NCI-H1105 treated with DMSO at 0.1 percent for 48 hours (cell line): ENCODE measurements at places on chromosomes 13 and 19.

GRCh38 chr19:33629826-33630375 lies 8.1 kb downstream of the CHST8 start:
- DNase-seq: no peak

DNA sequence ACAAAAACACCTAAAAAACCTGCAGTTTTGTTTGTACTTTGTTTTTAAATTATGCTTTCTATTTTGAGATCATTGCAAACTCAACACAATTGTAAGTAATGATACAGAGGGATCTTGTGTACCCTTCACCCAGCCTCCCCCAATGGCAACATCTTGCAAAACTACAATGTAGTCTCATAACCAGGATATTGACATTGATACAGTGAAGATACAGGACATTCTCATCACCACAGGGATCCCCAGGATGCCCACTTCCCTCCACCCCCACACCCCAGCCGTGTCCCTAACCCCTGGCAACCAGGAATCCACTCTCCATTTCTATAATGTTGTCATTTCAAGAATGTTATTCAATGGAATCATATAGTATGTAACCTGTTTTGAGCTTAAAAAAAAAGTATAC lies 10.3 kb upstream of the C5AR2 start:
- no peak for DNase-seq

- DNase-seq: no peak
Observed at GRCh38 chr13:89097994-89098393, 1426.8 kb downstream of the SLITRK5 start.

DNA sequence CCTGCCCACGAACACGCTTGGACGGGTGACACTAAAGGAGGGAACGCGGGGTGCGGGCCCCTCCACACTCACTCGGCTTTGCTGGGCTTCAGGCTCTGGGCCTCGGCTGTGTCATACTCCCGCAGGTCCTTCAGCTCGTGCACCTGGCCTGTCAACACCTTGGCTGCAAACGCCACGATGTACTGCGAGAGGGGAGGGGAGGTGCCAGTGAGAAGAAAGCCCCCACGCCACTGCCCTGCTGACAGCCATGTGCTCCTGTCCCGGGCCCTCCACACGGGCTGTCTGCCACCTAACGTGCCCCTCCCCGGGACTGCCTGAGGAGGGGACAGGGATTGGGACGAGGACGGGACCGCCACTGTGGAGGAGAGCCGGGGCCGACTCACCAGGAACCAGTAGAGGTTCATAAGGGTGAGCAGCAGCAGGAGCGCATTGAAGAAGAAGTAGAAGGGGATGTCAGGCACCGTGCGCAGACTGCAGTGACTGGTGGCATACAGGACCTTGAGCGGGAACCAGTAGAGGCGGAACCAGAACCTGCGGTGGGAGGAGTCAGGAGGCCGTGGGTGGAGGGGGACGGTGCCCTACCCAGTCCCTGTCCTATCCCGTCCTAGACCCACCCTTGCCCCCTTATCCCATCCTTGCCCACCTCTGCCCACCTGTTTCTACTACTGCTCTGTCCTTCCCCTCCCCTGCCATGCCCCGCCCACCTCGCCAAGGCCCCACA lies 16.9 kb downstream of the CERS1 start:
- DNase-seq: no peak

GRCh38 chr13:46717275-46717674 lies 79.7 kb downstream of the ESD start:
- no peak for DNase-seq

DNA sequence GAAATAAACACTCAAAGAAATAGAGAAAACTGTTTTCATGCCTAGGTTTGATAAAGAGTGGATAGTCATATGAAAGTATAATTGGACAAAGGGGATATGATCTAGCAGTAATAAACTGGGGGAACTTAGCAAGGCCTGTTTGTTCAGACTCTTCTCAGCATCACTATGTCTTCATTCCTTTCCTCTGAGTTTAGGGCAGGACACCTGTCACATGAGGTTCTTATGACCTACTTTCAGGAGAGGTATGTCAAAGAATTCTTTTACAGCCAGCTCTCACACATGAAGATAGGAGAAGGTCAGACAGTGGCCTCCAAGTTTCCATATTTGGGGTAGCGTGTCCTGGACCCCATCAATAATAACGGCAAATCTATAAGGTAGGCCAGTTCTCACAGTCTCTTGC lies 11.4 kb upstream of the RFXAP start:
- no peak for DNase-seq

DNA sequence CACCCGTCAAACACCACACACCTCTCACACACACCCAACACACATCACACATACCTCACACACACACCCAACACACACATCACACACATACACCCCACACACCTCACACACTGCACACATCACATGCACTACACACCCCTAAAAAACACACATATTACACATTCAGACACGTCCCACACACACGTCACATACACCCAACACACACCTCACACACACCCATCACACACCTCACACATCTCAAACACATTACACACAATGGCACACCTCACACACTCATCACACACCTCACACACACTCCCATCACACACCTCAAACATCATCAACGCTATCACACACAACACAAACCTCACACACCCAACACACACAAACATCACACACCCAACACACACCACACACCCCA lies 133.1 kb downstream of the CRYL1 start:
- DNase-seq: no peak

DNA sequence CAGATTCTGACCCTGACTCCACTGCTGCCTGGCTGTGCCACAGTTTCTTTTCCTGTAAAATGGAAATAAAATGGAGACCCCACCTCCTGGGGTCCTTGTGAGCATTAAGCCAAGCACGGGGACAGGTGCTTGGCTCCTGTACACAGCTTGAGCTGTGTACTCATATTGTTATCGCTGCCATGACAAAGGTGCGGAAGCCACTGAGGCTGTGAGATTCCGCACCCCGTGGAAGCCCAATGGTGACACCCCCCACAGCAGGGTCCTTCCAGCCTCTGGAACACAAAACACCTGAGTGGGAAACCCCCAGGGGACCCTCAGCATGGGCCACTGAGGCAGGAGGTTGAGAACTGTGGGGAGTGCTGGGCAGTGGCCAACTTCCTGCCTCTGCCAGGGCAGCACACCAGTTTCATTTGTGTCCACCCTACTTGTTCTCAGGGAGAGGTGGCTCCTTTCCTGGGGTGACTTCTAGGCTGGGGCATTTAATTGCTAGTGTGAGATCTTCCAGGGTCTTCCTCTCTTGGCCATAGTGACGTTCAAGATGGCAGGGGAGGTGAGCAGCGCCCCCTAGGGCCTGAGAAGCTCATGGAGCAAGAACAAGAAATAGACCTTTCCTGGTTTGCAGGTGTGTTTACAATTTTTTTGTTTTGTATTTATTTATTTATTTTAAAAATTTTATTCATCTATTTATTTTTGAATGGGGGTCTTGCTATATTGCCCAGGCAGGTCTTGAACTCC lies 5.4 kb upstream of the JSRP1 start:
- no peak for DNase-seq

DNA sequence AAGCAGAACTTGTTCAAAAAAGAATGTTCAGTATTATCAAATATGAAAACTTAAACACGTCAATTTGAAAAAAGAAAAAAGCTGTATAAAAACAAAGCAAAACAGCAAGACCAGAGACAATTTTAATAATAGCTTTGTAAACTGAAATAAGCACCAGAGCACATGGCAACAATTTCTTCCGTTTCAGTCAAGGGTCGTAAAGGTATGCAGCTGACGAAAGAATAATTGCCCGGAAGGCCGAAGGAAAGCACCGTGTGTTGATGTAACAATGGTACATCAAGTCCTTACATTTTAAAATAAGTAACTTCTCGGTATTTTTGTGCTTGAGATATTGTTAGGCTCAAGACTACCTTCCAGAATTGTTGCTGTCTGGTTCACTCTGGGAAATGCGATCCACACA lies 1.7 kb downstream of the PROSER1 start:
- peak; percentile 2 for DNase-seq

DNA sequence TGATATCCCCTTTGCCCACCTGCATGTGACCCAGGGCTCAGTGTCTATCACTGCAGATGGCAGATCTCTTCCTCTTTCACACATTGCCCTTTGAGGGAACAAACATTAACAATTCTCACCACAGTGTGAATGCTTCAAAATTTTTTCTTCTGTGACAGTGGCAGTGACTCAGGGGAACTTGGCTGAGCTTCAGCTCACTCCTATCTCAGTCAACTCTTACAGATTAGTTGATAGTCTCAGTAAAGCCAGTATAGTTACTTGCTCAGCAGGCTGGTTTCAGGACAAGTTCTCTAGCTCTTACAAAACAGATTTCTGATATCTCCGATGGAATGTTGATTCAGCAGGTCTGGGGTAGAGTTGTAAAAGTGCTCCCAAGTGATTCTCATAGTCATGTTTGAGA lies 166.9 kb downstream of the DLEU7 start:
- no peak for DNase-seq

DNA sequence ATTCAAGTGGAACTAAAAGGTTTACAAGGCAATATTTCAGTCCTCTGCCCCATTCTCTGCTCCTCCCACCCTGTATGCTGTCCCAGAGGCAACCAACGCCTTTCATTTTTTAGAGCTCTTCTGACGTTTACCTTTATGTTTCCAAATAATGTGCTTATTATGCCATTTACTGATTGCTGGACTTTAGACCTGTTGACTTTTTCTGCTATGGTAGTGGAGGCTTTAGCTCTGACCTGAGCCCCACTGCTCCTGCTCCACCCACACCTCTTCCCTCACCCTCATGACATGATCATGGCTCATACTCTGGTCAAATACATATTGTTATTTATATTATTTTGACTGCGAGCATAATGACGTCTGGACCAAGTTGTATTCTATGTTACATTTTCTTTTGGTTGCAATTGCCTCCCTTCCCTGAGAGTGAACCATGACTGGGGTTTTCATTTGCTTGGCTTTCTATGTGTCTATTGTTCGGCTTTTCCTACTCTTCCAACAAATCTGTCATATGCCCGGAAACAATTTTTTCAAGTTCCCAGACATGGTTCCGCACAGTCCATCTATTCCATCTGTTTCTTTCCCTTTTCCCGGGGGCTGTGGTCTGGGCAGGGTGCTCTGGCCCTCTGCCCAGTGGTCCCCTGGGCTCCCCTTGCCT lies 31.4 kb upstream of the GJB6 start:
- DNase-seq: no peak

DNA sequence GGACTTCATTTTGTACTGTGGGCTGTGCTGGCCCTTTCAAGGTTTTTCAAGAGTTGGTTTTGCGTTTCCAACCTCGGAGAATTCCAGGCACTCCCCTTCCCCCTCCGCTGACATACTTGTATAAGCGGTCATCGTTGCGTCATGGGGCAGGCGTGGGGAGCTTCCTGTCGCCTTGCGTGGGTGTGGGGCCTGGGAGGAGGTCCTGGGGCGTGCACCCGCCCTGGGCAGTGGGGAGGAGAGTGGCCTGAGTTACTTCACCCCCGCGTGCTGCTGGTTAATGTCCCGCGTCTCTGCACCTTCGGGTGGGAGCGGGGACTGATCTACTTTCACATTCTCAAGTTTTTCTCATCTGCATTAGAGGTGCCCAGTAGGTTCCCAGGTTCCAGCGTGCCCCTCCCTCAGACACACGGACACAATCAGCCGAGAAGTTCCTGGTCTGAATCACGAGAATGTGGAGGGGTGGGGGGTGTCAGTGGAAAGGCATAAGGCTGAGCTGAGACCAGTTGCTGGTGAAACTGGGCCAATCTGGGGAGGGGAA lies 4.1 kb downstream of the IER2 start:
- DNase-seq: peak; percentile 27

GRCh38 chr19:41998246-41999020 lies 4.4 kb upstream of the ATP1A3 start:
- peak; percentile 34 for DNase-seq
